ENCODE measurements at places on chromosomes 3 and 15.

DNA sequence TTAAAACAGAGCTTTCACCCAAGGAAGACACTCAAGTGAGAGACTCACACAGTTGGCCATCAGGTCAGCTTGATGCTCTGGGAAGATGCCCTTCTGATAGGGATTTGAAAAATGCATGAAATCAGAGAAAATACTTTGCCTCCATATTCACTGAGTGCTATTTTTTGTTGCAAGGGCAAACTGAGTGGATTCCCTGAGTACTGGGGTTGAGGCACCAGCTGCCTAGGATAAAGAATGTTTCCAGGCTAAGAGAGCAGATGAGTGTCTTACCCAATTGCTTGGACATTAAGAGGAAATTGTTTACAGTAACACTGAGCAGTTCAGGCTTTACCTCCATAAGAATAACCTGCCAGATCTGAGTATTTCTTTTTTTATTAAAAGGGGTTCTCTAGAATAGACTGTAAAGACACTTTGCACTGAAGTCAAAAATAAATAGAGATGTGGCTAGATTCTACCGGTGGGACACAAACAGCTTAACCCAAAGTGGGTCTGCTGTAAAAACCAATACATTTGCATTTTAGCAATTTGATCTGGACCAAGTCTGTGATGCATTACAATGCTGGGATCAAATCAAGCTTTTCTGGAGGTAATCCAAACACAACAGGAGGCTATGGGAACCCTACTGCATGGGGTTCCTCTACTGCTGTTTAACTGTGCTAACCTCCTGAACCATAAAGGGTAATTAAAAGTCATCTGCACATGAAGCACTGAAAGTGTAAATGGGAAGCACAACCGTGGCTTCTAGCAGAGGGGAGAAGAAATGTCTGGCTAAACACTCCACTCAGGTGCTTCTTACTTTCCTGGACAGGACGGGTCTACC, 238.8 kb upstream of the WNT5A start:
- DNase-seq: no peak

DNA sequence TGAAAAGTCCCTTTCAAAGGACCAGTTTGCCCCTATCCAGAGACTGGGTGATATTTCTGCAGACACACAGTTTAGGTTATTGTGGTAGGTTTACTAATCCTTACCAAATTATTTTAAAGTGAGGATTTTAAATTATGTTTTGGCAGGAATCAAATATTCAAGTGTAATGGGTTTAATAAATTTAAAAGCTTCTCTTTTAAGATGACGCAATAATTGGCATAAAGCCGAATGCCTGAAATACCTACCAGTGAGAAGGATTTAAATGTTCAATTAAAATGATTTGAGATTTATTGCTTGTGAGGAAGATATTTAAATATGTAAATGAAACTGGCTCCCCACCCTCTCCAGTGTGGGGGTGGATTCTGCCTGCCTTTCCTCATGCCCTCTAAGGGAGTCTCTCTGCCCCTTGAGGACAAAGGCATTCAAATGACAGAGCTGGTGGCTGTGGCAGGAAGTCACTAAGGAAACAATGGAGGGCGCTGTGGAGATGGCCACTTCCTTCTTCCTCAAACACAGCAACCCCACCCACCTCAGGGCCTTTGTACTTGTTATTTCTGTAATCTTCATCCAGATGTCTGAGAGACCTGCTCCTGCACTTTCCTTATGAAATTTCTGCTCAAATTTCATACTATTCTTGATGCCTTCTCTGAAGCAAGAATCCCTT, 131.7 kb downstream of the TNIK start:
- peak; percentile 77 for DNase-seq

DNA sequence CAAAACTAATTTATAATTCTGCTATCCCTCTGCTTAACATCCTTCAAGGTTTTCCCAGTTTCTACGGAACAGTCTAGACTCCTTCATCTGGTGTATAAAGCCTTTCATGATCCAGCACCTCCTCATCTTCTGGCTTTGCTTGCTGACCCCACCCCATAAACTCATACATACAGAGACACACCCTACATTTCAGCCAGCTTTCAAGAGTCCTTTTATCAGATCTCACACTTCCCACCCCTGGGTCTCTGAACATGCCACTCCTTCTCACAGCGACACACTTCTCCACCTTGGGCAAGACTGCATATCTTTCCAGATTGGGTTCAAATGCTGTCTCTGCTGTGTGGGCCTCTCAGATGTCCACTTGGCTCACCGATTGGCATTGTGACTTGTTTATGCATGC, 166.8 kb upstream of the LPP start:
- no peak for DNase-seq

GRCh38 chr3:126417981-126418530, 23.3 kb downstream of the CFAP100 start:
- DNase-seq: peak; percentile 15

DNA sequence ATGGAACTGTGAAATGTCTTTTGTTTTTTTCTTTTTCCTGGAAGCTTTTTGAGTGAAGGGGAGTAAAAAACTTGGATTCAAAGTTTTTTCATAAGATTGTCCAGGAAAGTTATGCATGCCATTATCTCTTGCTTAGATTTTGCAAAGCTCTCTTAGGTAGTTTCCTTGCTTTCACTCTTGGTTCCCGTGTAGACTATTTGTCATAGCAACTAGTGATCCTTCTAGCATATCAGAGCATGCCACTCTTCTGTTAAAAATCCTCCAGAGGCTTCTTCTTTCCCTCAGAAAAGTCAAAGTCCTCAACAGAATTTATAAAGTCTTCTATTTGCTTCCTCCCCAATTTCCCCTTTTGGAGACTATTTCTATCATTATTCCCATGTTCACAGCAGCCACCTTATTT, 21.1 kb downstream of the GTF2E1 start:
- DNase-seq: no peak

- DNase-seq: no peak
These were observed 38.5 kb upstream of the TFRC start for GRCh38 chr3:196120291-196120951.

Measured in naive thymus-derived CD8-positive, alpha-beta T cell (primary cell).